Activated CD4-positive, alpha-beta memory T cell treated with anti-CD3 and anti-CD28 coated beads for 36 hours (primary cell): ENCODE measurements at places on chromosomes 7 and 10. TPM values are rescaled to one million over a fixed set of nuclear protein-coding genes. Genes with fewer than 3 reads are reported as not detected.

- DNase-seq = no peak
These were observed 21.5 kb downstream of the CUX1 start for GRCh38 chr7:101838837-101839483.

DNA sequence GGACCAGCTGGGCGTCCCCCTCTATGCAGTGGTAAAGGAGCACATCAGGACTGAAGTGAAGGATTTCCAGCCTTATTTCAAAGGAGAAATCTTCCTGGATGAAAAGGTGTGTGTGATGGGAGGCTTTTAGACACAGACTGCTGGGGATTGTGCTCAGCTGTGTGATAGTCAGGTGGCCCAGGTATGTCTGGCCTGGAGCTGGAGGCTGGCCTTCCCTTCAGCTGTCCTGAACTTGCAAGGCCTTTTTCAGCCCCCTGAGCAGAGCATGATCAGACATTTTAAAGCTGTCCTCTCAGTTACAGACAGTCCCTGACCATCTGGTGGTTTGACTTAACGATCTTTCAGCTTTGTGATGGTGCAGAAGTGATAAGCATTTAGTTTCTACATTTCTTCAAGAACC is 17.6 kb downstream of the PRXL2A start:
- no peak for DNase-seq

ADAM22 gene
- 1.8 TPM for total RNA-seq

SUN3 gene
- total RNA-seq = not detected

PAPOLB gene
- total RNA-seq = not detected
